ENCODE measurements at places on chromosomes 7 and 10. TPM values are rescaled to one million over a fixed set of nuclear protein-coding genes. Genes with fewer than 3 reads are reported as not detected.

MYL10 gene
- total RNA-seq, result 4.1 TPM

- no peaks in the 10 kb centered on the region for H3K36me3 ChIP-seq
- peak; percentile 33 for DNase-seq
- peak overlapping the region; percentile 75 for H3K27ac ChIP-seq
- peak overlapping the region; percentile 69 for H3K4me3 ChIP-seq
These were observed 50.4 kb downstream of the CPEB3 start for GRCh38 chr10:92240289-92241157.

GRCh38 chr10:98511876-98512275 is 65.1 kb upstream of the HPS1 start:
- peaks cover 3% of the 10 kb centered on the region for H3K4me1 ChIP-seq
- 0 out of 2 replicates have a peak, but pooled peaks cover 4% of the 10 kb centered on the region for H3K27me3 ChIP-seq
- DNase-seq, result no peak
- H3K36me3 ChIP-seq, result no peaks in the 10 kb centered on the region

- no peaks in the 10 kb centered on the region for H3K4me1 ChIP-seq
- H3K27ac ChIP-seq, result no peak overlapping the region
- no peak for DNase-seq
- no peak overlapping the region for H3K4me3 ChIP-seq
These were observed 32.6 kb downstream of the NEUROD6 start for GRCh38 chr7:31307972-31308371.

DNA sequence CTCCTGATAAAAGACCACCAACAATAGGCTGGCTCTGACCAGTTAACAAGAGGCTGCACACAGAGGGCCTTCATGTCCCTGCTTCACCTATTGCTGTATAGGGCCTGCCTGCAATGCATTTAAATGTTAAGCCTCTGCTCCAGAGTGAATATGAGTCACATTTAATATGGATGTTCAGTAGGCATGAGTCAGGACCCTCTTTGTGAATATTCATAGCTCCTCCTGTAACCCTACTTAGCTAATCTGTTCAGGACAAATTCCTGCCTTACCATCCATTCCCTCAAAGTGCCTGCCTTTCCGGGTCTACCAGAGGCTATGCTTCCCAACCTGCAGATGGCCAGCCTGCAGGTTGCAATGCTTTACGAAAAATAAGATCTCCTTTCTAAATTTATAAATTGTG is 32.5 kb downstream of the ARHGAP22 start:
- no peaks in the 10 kb centered on the region for H3K4me1 ChIP-seq
- no peak overlapping the region for H3K4me3 ChIP-seq
- H3K27me3 ChIP-seq, result no peaks in the 10 kb centered on the region
- no peak for DNase-seq
- H3K36me3 ChIP-seq, result no peaks in the 10 kb centered on the region

GRCh38 chr7:43803865-43804264 is 45.4 kb downstream of the BLVRA start:
- no peak for DNase-seq
- no peaks in the 10 kb centered on the region for H3K4me1 ChIP-seq
- H3K4me3 ChIP-seq, result no peak overlapping the region
- H3K27me3 ChIP-seq, result no peaks in the 10 kb centered on the region

All from SJCRH30 (cell line).